ENCODE measurements at places on chromosomes 3 and 15. TPM values are rescaled to one million over a fixed set of nuclear protein-coding genes. Genes with fewer than 3 reads are reported as not detected.

The TNFAIP8L3 gene
- 6.9 TPM for total RNA-seq

The HRG gene
- total RNA-seq = not detected

The SAMD7 gene
- not detected for total RNA-seq

The RETNLB gene
- total RNA-seq = not detected

The CCDC9B gene
- 16.5 TPM for total RNA-seq

The PLSCR2 gene
- not detected for total RNA-seq

The ANKUB1 gene
- not detected for total RNA-seq

The SCAMP5 gene
- 11.2 TPM for total RNA-seq

The ZNF660 gene
- not detected for total RNA-seq

The HSPBAP1 gene
- 6.1 TPM for total RNA-seq
